ENCODE measurements at places on chromosomes 16 and 17.

- no peak for DNase-seq
Observed at GRCh38 chr16:89955001-89955685, 6.6 kb downstream of the DEF8 start.

- DNase-seq, result no peak
Observed at GRCh38 chr17:52064791-52065211, 93.7 kb downstream of the CA10 start.

GRCh38 chr17:49588726-49589576 lies 13.3 kb downstream of the NXPH3 start:
- DNase-seq, result no peak

DNA sequence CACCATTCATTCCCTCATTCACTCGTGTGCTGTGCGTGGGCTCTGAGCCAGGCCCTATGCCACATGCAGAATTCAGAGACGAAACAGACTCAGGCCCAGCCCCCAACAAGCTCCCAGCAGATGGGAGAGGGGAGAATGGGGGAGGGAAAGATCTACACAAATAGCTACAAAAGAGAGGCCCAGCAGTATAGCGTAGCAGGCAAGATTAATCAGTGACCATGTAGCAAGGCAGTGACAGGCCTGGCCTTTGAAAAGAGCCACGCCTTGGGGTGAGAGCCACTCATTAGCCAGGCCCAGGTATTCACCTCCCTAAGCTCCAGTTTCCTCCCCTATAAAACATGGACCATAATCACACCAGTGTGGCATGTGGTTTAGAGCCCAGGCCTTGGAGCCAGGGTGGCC lies 16.4 kb upstream of the KRT19 start:
- DNase-seq, result no peak

GRCh38 chr17:47726796-47727703 lies 6.0 kb upstream of the TBX21 start:
- no peak for DNase-seq

Measured in stimulated activated CD8-positive, alpha-beta memory T cell treated with anti-CD3 and anti-CD28 coated beads, Interleukin-7, amount 100 ng/mL, for 24 hours (primary cell).